Activated CD8-positive, alpha-beta memory T cell treated with anti-CD3 and anti-CD28 coated beads for 4 hours (primary cell): ENCODE measurements at places on chromosomes 6 and 20.

- DNase-seq: no peak
Measured at GRCh38 chr6:160881148-160881808, 110.3 kb upstream of the MAP3K4 start.

DNA sequence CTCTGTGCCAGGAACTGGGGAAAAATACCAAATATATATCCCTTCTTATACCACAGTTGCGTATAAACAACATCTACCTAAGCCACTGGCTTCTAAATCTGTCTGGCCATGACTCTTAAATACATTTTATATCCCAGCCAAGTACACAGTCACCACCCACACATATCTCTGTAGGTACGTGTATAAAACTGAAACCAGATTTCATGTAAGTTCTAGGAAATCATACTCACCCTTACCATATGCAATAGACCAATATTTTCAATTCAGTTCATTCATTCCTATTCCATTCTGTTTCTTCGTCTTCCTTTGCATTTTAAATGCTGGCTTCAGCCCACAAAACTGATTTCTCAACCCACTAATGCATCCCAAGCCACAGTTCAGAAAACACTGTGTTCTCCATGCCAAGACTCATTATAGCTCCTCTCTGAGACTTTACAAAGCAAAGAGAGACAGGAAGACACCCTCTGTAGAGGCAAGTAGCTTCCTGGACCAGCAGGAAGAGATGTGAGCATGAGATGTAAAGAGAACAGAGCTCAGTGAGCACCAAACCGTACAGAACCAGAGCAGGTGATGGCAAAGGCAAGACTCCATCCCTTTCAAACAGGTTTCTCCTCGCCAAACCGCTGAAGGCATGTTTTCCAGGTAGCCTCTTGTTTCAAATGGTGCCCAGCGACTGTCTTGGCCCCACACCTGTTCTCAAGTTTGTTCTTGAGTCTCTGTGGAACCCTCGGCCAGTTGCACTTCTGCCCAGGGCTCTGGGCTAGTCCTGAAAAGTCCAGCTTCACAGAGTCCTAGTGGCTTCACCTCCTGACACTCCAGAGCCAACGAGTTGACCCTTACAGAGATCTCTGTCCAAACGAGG, 18.7 kb downstream of the FAM50B start:
- no peak for DNase-seq

- DNase-seq: no peak
Measured at GRCh38 chr6:70575899-70576495, 9.3 kb downstream of the SDHAF4 start.

GRCh38 chr6:157240059-157240959, 83.0 kb downstream of the TMEM242 start:
- DNase-seq: no peak

- DNase-seq: no peak
Measured at GRCh38 chr6:13302751-13303667, 25.3 kb downstream of the TBC1D7 start.

- no peak for DNase-seq
Measured at GRCh38 chr6:124040655-124041054, 237.0 kb downstream of the NKAIN2 start.
